ENCODE measurements at places on chromosomes 4 and X.

GRCh38 chr4:98446499-98447375 is 185.6 kb downstream of the RAP1GDS1 start:
- DNase-seq = peak; percentile 5

DNA sequence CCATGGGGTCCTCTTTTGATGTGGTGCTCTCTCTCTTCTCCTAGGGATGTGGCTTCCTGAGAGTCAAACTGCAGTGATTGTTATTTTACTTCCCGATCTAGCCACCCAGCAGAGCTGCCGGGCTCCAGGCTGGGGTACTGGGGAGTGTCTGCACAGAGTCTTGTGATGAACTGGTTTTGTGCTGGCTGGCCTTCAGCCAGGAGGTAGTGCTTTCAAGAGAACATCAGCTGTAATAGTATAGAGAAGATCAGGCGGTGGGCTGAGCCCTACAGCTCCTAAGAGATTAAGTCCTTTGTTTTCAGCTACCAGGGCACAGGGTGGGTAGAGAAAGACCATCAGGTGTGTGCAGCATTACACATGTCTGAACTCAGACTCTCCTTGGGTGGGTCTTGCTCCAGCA is 59.0 kb upstream of the AGTR2 start:
- DNase-seq = no peak

- DNase-seq = no peak
These were observed 10.6 kb upstream of the PRDM8 start for GRCh38 chr4:80186676-80187075.

DNA sequence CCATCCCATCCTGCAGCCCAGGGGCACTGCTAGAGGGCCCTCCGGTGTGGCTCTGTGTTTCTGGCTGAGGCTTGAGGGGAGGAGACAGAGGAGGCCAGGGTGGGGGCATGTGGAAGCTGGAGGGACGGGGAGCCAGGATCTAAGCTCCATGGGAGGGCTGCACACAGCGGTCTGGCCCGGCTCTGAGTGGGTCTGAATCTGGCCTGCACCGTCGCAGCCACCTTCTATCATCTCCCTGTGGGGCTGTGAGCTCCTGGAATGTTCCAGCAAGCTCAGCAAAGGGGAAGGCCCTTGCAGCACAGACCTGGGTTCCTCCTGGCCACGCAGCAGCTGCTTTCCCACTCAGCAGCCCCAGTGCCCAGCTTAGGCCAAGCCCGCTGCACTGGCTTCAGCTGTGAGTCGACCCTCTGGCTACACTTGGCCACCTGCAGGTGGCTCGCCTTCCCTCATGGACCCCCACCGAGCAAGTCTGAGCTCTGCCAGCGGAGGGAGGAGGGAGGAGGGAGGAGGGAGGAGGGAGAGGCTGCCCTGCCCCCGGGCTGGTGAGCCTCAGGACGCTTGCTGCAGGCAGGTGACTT is 5.3 kb downstream of the NKX1-1 start:
- DNase-seq = no peak

DNA sequence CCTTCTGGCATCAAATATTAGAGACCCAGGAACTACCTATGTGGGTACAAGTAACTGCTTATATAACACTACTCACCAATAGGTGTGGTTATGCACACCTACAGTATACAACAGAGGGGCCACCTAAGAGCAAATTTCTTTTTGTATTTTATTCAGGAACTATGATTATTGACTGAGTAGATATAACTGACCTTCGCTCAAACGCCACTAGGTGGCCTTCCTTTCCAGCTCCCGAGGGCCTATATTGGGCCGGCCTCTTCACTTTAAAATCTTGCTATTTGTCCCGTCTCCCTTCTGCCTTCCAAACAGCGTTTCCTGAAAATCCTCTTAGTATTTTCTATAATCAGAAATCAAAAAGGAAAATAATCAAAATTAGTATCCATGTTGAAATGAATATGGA is 19.9 kb upstream of the PABPC5 start:
- peak; percentile 43 for DNase-seq

DNA sequence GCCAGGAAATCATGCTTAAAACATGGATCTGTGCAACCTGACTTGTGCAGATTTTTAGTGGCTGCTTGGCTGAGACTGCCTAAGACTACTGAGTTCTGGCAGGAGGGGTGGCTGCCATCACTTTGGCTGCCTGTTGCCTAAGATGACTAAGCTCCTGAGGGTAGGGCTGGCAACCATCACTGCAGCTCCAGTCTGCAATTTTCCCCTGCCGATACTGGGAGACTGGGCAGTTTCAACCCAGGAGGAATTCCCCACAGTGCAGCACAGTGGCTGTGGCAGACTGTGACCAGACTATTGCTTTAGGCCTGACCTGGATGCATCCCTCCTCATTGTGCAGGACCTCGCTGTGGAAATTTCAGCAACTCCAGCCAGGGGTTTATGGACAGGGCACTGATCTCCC is 544.9 kb downstream of the ANKRD50 start:
- no peak for DNase-seq

DNA sequence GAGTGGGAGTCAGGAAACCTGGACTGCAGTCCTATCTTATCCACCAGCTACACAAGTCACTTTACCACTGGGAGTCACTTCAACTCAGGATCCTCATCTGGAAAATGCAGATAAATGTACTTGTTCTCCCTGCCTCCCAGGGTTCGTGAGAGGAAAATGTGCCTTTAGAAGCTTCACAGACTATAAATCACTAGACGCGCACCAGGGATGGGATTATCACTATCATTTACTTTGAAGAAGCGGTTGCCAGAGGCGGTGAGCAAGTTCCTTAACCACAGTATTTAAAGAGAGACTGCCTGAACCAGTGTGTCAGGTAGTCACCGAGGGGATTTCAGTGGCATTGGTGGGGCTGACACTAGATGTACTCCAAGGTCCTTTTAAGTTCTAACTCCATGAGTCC is 219.5 kb downstream of the HS6ST2 start:
- DNase-seq = no peak

DNA sequence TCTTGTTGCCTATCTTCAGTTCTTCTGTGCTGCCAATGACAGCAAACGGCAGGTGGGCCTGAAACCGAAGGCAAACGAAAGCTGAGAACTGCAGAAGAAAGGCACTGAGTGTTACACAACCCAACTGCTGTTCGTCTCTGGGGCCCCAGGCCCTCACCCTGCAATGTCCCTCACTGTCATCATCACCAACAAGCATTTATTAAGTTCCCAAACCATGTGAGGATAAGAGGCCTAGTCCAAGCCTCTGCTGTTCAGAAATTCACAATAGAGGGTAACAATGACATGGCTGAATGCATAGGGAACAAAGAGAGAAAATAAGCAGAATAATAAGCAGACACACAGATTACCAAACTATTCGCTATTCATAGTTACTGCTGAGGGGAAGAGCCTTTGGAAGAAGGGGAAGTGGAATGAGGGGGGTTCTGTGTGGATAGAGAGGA is 34.5 kb upstream of the NKRF start:
- DNase-seq = no peak

DNA sequence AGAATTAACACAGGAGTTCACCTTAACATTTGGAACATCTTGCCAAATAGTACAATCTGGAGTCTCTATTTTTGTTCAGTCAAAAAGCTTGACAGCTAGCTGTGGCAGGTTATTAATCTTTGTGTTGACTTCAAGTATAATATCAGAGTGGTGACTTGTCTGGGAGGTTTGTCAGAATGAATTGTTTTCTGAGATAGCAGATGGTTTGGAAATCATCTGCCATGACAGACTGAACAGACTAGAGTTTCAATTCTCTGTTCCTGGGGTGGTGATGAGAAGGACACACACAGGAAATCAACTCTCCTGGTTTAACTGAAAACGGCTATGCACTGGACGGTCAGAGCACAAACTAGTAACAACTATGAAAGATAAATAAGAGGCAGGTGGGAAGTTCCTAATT is 203.3 kb upstream of the EMCN start:
- no peak for DNase-seq

DNA sequence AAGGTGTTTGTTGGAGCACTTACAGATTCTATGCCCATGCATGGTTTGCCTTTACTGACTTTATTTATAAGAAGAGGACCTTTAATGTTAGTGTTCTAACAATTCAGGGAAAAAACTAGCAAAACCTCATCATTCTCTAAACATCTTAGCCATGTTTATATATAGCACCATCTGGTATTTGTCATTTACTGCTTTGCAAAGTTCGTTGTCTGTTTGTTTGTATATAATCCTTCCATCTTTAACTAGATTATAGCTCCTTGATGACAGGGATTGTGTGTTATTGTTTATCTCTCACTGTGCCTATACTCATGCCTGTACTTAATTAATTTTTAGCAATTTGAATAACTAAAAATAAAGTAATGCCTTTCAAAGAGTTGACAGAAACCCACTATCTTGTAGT is 170.6 kb upstream of the PACRGL start:
- no peak for DNase-seq

DNA sequence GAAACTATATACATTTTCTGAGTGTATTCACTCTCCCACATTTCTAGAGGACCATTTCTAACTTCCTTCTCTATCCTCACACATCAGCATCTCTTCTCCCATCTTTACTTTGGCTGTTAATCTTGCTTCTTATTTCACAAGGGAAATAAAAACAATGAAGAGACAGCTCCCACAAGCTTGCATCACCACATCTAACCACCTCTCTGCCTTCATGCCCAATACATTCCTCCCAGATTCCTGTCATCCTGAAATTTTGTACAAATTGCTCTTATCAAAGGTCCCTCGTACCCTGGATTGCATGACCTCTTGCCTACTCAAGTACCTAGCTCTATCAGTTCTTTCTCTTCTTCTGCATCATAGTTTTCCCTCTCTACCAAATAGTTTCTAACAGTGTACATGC is 215.2 kb downstream of the ANTXR2 start:
- no peak for DNase-seq

GRCh38 chr4:182880387-182881356 is 36.5 kb downstream of the DCTD start:
- peak; percentile 94 for DNase-seq

GRCh38 chr4:189313861-189314513 is 626.7 kb upstream of the FRG1 start:
- no peak for DNase-seq

GRCh38 chrX:111322231-111322855 is 52.1 kb upstream of the CAPN6 start:
- no peak for DNase-seq

DNA sequence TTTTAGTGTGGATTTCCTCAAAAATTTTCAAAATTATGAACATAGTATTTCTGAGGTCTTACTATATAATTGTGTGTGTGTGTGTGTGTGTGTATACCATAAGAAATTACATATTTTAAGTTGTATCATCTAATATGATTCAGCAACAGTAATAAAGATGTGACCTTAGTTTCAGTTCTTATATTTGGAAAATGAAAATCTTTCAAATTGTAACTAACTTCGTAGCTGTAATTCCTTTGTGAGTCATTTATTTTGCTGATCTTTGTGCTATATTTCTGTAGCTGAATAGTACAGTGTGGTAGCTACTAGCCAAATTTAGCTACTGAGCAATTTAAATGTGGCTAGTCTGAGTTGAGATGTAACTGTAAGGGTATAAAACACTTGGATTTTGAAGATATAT is 116.4 kb downstream of the RAP1GDS1 start:
- no peak for DNase-seq

- DNase-seq = no peak
These were observed 31.1 kb downstream of the NSD2 start for GRCh38 chr4:1902243-1902642.

- DNase-seq = no peak
These were observed 85.1 kb downstream of the FBXO8 start for GRCh38 chr4:174198396-174198795.

GRCh38 chrX:18873189-18873791 is 110.6 kb downstream of the PHKA2 start:
- peak; percentile 77 for DNase-seq

- no peak for DNase-seq
These were observed 1024.1 kb downstream of the RPA4 start for GRCh38 chrX:97907791-97908190.

DNA sequence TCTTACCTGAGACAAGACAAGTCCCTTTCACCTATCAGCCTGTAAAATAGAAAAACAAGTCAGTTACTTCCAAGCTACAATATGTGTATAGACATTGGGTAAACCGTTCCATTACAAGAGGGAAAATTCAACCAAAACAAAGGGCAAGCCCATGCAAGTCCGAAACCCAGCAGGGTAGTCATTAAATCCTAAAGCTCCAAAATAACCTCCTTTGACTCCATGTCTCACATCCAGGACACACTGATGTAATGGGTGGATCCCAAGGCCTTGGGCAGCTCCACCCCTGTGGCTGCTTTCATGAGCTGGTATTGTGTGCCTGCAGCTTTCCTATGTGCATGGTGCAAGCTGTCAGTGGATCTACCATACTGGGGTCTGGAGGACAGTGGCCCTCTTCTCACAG is 14.7 kb upstream of the FAM47B start:
- no peak for DNase-seq

DNA sequence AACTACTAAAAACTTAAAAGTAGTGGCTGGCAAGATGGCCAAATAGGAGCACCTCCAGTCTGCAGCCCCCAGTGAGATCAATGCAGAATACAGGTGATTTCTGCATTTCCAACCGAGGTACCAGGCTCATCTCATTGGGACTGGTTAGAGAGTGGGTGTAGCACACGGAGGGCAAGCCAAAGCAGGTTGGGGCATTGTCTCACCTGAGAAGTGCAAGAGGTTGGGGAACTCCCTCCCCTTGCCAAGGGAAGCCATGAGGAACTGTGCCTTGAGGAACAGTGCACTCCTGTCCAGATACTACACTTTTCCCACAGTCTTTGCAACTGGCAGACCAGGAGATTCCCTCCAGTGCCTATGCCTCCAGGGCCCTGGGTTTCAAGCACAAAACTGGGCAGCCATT is 311.1 kb downstream of the PAPSS1 start:
- DNase-seq = no peak

GRCh38 chr4:172411149-172411548 is 597.9 kb downstream of the GALNTL6 start:
- DNase-seq = no peak

DNA sequence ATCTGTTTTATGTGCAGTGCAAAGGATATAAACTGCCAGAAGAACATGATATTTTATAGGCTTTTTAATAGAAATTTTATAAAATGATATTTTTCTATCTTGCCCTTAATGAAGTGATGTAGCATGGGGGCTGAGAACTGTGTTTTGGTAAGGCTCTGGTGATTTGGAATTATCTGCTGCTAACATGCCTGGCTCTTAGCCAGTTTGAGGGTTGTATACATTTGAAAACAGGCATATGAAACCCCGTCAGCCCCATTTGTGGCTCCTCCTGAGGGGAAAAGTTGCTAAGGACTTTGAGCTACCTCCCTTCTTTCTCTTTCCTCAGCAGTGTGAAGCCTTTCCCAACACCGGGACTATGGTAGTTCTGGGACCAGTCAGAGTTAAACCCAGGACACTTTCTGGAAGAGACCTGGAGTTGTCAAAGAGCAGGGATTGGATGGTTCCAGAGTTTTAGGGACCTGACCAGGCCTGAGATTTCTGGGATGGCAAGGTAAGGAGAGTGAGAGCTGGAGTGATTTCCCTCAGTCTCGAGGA is 4.7 kb downstream of the SFRP2 start:
- no peak for DNase-seq
